ENCODE measurements at places on chromosomes 6 and 20.

DNA sequence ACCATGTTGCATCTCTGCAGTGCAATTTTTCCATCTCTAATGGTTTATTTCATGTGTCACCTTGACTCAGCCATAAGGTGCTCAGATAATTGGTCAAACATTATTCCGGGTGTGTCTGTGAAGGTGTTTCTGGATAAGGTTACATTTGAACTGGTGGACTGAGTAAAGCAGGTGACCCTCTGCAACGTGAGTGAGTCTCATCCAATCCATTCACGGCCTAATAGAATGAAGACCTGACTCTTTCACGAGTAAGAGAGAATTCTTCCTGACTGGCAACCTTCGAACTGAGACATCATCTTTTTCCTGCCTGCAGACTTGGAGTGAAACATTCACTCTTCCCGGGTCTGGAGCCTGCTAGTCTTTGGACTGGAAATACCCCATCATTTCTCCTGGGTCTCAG is 77.1 kb upstream of the SLC22A23 start:
- DNase-seq, result no peak

DNA sequence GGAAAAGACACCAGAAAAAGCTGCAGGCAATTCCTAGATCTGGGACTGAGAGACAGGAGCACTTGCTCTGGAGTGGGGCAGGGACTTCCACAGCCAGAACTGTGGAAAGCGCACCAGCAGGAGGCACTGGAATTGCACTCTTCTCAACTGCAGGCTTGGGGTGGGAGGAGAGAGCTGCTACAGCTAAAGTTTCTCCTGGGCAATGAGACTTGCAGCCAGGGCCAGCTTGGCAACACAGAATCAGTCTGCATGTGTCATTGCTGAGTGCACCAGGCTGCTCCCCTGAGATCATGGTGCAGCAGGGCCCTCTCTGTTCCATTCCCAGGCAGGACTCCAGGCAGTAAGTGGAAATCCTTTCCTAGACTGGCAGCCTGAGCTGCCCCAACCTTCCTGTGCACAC is 145.8 kb downstream of the INSM1 start:
- no peak for DNase-seq

- no peak for DNase-seq
Observed at GRCh38 chr6:139422105-139423036, 47.9 kb upstream of the CITED2 start.

DNA sequence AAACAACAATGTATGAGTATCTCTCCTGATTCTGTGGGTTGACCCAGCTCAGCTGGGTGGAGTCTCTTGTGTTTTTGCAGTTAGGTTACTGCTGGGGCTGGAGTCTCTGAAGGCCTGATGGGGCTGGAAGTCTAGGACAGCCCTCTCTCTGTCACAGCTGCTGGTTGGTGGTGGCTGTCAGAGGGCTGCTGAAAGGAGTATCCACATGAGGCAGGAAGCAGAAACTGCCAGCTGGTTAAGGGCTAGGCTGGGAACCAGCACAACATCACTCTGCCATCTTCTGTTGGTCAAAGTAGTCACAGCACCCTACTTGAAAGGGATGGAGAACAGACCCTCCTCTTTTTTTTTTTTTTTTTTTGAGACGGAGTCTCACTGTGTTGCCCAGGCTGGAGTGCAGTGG is 10.0 kb upstream of the PACSIN1 start:
- no peak for DNase-seq

DNA sequence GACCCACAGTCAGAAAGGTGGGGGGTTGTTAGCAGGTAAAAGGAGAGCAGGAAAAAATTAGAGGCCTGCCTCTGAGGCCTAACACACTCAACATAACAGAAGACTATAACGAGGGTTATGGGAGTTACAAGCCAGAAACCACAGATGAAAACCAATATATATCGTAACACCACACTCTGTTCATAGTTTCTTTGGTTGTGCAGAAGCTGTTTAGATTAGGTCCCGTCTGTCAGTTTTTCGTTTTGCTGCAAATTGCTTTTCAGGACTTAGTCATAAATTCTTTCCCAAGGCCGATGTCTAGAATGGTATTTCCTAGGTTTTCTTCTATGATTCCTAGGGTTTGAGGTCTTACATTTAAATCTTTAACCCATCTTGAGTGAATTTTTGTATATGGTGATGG is 3.7 kb upstream of the MAP3K5 start:
- no peak for DNase-seq

DNA sequence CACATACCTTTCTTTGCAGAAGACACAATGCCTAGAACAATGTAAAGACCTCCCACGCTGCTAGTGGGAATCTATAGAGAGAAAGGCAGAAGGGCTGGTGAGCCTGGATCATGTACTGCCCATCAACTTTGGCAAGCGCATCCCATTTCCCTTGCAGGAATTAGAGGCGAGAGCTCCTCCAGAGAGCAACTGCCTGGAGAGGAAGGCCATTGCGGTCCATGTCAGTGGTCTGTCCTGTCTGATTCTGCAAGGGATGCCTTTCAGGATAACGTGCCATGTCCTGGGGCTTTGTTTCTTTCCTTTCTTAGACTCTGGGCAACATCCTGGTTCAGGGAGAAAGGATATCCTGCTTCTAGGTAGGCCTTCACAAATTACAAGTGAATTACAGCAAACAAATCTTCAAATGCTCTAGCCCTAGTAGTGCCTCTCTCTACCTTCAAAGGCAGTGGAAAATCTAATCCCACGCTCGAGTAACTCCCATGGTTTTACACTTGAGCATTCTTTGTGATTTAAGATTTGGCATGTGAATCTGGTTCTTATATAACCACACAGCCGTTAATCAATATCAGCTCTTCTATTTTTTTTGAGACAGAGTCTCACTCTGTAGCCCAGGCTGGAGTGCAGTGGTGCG is 38.5 kb downstream of the GCNT2 start:
- DNase-seq, result no peak

DNA sequence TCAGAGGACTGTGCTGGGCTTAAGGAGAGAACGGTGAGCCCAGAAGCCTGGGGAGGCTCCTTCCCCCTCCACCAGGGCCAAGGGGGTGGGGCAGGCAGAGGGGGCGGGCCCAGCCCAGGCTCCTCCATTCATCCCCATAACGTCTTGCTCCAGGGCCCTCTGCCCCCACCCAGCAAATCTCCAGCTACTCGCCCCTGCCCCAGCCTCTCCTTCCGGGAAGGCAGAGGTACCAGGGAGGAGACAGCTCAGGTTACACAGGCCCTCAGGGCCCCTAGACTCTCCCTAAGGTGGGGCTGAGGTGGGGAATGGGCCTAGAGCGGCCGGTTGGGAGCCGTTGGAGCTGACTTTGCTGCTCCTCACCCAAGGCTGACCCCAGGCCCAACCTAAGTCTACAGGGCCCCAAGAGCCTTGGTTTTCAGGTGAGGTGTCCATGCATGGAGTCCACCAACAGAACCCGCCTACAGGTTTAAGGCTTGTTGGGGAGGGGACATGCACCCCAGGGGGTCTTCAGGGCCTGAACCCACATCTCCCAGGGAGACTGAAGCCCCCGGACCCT is 1.2 kb downstream of the LAMA5 start:
- DNase-seq, result no peak

GRCh38 chr6:36949636-36950035 is 4.9 kb upstream of the PI16 start:
- no peak for DNase-seq

DNA sequence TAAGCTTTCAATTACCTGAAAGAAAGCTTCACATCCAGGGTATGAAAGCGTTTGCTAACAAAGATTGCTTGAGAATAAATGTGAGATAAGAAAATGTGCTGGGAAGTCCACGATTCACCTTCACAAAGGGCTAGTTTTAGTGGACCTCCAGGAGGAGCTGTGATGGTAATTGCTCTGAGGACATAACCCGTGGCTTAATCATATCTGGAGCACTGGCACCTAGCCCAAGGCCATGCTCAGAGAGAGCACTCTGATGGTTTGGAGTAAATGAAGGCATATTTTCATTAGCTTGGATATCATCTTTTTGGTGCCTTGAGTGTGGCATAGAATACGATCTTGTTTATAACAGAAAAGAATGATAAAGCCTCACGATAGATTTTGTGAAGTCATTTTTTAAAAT is 46.9 kb upstream of the BACH2 start:
- no peak for DNase-seq

DNA sequence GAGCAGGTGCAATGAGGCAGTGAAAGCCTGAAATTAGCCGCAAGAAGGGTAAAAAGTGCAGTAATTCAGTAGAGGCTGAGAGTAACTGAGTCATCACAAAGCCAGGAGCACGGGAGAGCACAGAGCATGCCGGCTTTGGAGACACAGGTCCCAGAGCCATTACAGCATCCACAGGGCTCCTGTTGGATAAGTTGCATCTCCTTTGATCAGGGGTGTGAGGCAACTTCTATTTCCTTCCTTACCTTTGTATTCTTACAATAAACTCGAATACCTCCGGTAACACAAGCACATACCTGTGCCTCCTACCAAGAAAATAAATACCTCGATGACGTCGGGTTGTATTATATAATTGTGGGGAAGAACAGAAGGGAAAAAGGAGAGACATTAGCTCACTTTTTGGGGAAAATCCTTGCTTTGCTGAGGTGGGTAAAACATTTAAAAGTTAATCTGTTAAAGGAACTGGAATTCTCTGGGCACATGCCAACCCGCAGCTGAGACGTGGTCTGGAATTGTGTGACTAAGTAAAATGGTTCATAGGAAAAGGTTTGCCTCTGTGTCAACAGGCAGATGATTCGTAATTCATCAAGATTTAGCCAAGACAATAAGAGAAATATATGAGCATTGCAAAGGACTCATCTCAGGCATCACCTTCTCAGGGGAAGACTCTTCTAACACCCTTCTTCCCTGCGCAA is 360.7 kb upstream of the ZFP64 start:
- DNase-seq, result no peak

GRCh38 chr20:8321001-8321400 is 188.9 kb downstream of the PLCB1 start:
- no peak for DNase-seq

DNA sequence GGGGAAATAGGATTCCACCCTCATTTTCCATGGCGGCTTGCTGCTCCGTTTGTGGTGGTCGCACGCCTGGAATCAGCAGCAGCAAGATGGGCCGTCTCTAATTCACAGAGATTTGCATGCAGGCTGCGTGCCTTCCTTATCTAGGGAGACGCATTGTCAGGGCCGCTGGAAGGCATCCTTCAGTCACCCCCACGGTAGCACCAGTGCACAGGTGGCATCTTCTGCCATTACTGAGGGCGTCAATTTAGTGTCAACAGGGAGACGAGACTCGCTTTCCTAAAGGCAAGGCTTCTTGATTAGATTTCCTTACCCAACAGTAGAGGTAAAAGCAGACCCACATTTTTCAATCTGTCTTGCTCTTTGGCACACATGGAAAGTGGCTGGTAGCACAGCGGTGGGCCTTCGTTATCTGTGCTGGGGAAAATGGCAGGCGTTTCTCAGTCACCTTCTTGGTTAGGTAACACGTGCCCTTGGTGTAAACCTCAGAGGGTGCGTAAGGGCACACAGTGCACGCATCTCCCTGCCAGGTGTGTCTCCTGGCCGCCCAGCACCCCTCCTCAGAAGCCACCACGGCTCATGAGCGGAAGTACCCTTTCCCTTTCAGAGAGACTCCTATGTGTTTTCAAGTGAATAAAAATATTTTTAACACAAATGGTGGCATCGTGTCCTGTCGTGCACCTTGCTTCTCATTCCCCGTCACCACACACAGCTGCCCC is 27.3 kb upstream of the VSTM2L start:
- no peak for DNase-seq

DNA sequence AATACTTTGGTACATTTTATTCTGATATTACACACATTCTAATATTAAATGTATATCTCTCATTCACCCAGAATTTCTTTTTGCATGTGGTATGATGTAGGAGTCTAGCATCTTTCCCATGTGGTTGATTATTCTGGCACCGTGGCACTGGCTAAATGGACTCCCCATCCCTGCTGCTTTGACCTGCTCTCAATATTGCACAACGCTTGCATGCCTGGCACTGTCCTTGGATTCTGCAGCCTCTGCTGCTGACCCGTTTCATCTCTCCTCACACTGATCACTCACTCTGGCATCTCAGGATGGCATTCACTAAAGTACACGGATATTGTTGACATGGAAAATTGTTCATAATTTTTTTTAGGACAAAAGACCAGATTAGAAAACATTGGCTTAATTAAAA is 11.5 kb upstream of the DACT2 start:
- no peak for DNase-seq

DNA sequence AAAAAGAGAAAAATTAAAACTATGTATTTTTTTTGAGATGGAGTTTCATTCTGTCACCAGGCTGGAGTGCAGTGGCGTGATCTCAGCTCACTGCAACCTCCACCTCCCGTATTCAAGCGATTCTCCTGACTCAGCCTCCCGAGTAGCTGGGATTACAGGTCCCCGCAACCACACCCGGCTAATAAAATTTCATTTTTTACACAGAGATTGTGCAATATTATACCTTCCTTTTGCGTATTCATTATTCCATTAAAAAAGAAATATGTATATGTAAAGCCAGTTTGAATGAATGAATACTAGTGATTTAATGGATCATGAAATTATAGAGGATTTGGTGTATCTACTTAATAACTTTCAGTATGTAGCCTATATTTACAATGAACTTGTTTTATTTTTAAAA is 38.2 kb upstream of the CTAGE9 start:
- no peak for DNase-seq

DNA sequence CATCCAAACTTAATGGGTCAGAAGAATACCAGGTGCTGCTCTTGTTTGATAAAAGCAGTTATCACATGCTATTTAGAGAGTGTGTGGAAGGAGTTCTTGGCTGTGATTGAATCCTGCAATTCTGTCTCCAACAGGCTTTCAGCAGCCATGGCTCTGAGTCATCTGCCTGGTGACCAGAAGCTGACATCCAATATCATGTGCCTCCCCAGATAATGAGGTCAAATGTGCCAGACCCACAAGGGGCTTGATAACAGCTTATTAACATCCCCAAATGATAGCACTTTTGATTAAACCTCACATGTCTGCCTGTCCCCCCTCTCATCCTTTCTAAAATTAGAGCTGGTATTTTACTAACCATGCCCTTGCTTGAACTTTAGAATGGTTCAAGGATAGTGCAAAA is 175.7 kb upstream of the PLN start:
- no peak for DNase-seq

- no peak for DNase-seq
Observed at GRCh38 chr20:13525225-13525940, 113.3 kb downstream of the TASP1 start.

DNA sequence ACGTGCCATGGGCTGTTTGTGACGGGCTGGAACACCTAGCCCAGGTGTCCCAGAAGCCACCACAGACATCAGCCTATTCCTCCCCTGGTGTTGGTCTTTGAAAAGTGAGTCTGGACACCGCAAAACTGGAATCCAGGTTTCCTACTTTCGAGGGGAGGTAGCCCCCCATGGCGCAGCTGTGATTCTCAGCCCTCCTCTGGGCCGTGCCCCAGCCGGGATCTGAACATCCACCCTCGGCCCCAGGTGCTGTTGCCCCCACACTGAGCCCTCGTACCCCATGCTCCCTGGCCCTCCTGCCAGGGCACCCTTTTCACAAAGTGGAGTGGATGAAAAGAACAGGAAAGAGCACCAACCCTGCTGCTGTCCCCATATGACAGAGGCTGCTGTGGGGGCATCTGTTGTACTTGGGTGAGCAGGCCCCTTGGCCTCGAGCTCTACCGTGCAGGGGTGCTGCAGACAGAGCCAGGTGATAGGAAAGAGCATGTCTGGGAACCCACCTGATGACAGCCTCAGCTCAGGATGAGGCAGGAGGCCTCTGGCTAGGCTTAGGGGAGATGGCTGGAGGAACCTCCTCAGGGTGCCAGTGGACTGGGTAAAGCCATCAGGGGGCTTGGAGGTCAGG is 18.8 kb upstream of the MAS1L start:
- DNase-seq, result no peak
